ENCODE measurements at places on chromosomes 1 and 21. TPM values are rescaled to one million over a fixed set of nuclear protein-coding genes. Genes with fewer than 3 reads are reported as not detected.

Gene CHIA
- not detected for total RNA-seq

Gene KCNJ9
- not detected for total RNA-seq

- DNase-seq: peak; percentile 9
Measured at GRCh38 chr21:42460391-42461184, 35.4 kb downstream of the RSPH1 start.

DNA sequence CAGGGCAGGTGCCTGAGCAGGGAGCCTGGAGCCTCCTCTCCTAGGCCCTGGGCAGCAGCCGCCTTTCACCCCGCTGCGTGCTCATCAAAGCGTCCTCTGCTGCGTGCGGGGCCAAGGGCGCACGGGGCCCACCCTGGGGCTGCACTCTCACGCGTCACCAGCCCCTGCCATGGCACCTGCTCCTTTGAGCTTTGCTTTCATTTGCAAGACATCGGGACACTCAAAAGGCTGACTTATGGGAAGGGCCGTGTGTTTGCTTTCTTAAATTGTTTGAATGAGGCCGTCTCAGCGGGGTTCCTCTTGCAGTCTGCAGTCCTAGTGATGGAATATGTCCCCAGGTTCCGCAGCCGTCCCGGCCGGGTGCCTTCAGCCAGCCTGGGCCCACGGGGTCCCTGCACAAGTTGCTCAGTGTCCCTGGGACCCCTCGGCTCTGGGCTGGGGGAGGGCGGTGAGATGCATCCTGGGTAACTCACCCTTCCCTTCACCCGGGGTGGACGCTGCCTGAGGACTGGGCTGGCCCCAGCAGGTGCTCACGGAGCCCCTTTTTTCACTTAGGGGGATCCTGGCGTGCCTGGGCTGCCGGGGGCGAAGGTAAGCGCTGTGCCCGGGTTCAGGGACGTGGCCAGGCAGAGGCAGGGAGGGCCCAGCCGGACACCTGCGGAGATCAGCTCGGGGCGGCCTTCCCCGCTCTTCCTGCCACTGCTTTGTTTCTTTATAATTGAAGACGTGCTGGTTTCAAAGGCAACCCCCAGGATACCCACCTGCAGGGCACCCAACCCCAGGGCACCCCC lies 53.1 kb downstream of the SLC19A1 start:
- DNase-seq: no peak
